GM20000 (cell line): ENCODE measurements at places on chromosomes 4 and X.

GRCh38 chr4:175614890-175615289, 197.2 kb downstream of the GPM6A start:
- DNase-seq: no peak

GRCh38 chrX:7286168-7286837, 138.3 kb upstream of the PUDP start:
- DNase-seq: no peak

GRCh38 chr4:185865901-185866328, 53.9 kb upstream of the SORBS2 start:
- no peak for DNase-seq

GRCh38 chr4:3248811-3249661, at the start of gene MSANTD1:
Gene MSANTD1 (plus strand): TSS chr4:3249159. CDS start chr4:3249223, 64 bp downstream.
- no peak for DNase-seq

- no peak for DNase-seq
These were observed 98.0 kb downstream of the NAA11 start for GRCh38 chr4:79227860-79228259.

- no peak for DNase-seq
These were observed 19.7 kb downstream of the QDPR start for GRCh38 chr4:17492058-17492741.

DNA sequence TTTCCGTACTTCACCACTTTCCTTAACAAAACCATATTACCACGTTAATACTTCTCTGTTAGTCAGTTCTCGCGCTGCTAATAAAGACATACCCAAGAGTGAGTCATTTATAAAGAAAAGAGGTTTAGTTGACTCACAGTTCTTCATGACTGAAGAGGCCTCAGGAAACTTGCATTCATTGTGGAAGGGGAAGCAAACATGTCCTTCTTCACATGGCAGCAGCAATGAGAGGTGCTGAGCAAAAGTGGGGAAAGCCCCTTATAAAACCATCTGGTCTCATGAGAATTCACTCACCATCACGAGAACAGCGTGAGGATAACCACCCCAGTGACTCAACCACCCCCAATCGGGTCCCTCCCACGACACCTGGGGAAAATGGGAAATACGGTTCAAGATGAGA, 289.8 kb upstream of the CLNK start:
- DNase-seq: no peak

DNA sequence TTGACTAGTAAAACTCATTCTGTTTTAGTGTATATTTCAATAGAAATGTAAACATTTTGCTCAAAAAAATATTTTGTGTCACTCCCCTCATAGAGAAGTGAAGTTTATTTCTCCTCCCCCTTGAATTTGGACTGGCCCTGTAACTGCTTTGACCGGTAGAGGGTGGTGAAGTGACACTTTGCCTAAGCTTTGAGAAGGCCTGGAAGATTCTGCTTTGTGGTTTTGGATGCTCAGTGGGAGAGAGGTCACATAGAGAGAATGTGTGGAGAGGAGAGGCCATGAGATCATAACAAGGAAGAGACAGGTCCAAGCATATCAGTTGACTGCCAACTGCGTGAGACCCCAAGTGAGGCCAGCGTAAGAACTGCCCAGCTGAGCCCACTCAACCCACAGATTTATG, 19.1 kb upstream of the ARX start:
- DNase-seq: no peak

DNA sequence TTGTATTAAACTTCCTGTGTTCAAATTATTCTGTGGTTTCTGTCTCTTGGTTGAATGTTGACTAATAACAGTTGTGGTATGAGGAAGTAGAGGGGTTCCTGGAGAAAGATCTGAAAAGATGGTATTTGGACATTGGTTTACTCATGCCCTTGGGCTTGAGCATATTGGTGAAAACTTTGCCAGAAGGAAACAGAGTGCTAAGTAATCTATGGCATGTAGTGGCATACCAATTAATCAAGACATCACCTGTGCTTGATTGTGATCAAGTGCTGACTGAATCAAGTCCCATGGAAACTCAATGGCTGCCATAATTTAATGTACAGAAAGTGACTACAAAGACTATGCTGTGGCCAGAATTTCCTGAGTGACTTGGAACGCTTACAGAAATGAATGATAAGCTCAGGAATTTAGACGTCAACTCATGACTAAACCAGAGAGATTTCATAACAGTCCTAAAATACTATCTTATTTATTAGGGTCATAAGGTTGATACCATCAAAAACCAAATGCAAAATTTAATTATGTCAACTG, 2062.9 kb downstream of the ARAP2 start:
- DNase-seq: no peak

- DNase-seq: no peak
These were observed 19.4 kb downstream of the SPRY1 start for GRCh38 chr4:123415977-123416376.

DNA sequence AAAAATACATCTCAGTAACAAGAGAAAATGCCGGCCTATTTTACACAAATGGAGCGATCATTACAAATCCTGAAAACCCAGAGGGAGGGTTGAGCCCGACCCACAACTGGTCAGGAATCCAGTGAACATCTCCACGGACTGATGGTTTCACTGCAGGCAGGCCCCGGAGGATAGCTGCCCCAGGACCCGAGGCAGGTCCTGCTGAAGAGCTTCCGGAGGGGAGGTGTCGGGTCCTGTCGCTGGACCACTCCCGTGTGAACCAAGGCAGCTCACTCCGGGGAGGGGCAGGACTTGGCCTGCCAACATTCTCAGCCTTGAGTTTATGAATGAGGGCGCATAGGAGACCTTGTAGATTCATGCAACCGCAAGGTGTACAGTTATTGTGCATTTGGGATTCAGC, 4.8 kb upstream of the CRMP1 start:
- no peak for DNase-seq

DNA sequence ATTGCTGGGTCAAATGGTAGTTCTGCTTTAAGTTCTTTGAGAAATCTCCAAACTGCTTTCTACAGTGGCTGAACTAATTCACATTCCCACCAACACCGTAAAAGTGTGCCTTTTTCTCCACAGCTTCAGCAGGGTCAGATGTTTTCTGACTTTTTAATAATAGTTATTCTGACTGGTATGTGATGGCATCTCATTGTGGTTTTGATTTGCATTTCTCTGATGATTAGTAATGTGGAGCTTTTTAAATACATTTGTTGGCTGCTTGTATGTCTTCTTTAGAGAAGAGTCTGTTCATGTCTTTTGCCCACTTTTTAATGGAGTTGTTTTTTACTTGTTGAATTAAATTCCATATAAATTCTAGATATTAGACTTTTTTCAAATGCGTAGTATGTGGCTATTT, 257.5 kb upstream of the ANKRD50 start:
- no peak for DNase-seq

- DNase-seq: no peak
These were observed 394.6 kb downstream of the TECRL start for GRCh38 chr4:64014647-64015046.

- DNase-seq: no peak
These were observed 8.4 kb upstream of the HAUS7 start for GRCh38 chrX:153478746-153479145.

DNA sequence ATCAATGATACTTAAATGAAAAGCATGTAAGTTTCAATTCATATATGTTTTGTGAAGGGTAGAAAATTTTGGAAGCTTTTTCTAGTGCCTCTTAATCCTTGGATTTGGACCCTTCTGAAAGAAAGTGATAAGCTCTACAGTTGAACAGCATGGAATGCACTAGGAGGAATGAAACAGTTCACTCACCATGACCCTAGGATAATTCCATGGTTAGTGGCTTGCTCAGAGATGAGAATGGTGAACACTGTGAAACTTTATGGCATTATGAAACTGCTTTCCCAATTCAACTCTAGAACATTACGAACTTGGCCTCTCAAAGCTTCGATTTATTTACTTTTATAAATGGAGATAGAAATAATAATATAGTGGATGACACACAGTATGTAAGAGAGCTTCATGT, 88.9 kb upstream of the FAT4 start:
- DNase-seq: no peak

GRCh38 chr4:112377171-112377570, 80.0 kb downstream of the ALPK1 start:
- no peak for DNase-seq

DNA sequence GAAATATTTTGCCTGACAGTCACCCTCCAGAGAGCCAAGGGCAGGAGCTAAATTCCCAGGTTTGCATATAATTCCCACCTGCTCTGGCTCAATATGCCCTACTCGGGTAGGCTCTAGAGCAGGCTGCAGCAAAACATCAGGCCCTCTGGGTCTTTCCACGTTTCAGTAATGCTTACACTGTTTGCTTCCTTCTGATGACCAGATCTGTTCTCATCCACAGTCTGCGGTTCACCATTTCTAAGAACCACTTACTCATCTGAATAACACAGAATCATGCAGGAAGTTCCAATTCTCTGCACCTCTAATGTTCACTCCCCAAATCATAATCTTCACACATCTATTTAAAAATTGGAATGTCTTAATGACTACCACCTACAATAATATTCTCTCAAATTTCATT, 141.4 kb downstream of the PPP3CA start:
- peak; percentile 6 for DNase-seq

DNA sequence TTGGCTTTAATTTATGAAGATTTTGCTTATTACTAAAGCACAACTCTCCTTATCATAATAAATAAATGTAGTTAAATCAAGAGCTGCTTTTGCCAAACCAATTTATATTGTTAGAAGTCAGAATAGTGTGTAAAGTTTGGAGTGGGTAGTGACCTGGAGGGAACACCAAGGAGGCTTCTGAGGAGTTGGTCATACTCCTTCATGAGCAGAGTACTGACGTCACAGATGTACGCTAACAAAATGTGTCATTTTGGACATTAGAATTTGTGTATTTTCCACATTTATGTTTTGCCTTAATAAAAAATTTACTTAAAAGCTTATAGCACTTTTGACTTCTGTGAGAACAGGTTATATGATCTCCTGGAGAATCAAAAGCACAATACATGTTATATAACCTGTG, 953.5 kb upstream of the INTU start:
- no peak for DNase-seq

DNA sequence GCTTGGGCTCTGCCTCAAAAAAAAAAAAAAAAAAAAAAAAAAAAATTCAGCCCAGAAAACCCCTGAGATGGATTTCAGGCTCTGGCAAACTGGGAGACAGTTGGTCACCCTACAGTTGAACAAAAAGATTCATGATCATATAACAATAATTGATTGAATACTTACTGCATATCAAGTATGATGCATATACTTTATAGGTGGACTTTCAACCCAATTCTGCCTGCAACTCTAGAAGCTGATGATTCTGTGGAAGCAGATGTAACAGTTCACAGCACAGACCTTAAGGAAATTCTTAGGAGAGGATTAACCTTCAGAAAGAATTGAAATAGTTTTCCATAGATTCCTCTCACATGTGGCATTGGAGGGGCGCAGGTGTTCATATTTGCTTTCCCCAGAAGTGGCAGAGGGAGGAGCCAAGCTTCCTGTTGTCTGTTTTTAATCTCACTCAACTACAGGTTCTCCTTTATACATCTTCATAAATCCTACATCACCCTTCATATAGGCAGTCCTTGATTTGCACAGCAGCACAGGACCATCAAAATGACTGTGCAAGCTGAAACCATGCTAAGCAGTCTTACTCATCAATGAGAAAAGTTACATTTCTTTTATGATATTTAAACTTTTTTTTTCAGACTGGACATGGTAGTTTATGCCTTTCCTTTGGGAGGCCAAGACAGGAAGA, 149.4 kb upstream of the KLF3 start:
- no peak for DNase-seq

DNA sequence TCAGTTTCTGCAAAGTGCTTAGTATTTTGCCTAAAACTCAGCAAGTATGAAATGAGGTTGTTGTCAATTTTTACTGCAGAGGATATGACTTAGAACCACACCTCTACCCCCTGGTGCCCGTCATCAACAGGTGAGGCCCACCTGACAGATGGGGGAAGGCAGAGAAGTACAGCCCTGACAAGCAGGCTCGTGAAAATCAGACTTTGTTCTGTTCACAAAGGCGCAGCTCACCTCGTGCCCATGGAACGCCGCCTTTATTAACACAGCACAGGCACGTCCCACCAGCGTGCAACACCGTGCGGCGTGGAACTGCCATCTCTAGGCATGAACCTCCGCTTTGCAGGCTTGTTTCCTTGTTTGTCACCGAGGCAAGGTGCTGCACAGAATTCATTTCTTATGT, 13.3 kb downstream of the CYP4V2 start:
- no peak for DNase-seq

DNA sequence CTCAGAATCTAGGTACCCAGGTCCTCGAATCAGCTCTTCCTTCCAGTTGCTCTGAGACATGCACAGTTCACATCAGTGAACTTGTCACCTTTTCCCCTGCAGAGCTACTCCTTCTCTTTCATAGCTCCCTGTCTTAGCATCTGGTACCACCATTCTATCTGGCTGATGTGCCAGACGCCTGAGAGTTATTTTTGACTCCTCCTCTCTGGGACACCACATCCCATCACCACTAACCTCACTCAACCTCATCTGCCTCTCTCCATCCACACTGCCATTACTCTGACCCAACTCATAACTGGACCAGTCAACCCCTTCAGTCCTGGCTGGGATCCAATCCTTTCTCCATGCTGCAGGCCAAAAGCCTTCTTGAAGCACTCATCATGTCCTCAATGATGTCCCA, 44.5 kb downstream of the SLC2A9 start:
- no peak for DNase-seq

DNA sequence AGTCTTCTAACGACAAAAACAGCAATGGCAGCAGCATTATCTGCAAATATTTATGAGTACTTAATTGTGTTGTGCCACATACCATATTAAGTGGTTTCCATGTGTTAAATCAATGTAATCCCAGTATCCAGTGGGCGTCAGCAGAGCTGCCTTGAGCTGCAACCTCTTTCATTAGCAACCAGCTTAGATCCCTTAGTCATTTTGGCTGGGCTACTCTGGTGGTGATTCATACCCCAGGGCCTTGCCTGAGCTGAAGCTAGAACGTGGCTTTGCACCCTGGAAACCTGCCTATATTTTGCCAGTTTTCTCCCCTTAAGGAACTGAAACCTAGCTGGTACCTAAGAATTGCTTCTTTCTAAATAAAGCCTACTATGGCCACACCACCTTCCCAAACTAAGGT, 474.3 kb upstream of the FTHL17 start:
- DNase-seq: no peak

- DNase-seq: no peak
These were observed 5.3 kb downstream of the APOO start for GRCh38 chrX:23902419-23902818.

- DNase-seq: no peak
These were observed 38.8 kb downstream of the EFNB1 start for GRCh38 chrX:68867458-68868112.

- no peak for DNase-seq
These were observed 293.1 kb downstream of the CAMK2D start for GRCh38 chr4:113468165-113469022.

GRCh38 chrX:51215266-51215665, 117.4 kb upstream of the NUDT10 start:
- no peak for DNase-seq

- no peak for DNase-seq
These were observed 3.7 kb upstream of the RHOH start for GRCh38 chr4:40193016-40193571.

GRCh38 chr4:138192113-138192512, 50.0 kb downstream of the SLC7A11 start:
- DNase-seq: no peak

- no peak for DNase-seq
These were observed 3.9 kb downstream of the FGF2 start for GRCh38 chr4:122830426-122831095.

- no peak for DNase-seq
These were observed 17.1 kb upstream of the ARHGEF6 start for GRCh38 chrX:136797787-136798186.

- no peak for DNase-seq
These were observed 102.7 kb downstream of the TAB3 start for GRCh38 chrX:30786374-30786773.
